ENCODE measurements at places on chromosomes 2 and 18. TPM values are rescaled to one million over a fixed set of nuclear protein-coding genes. Genes with fewer than 3 reads are reported as not detected.

GRCh38 chr2:220442012-220442411, 814.6 kb downstream of the SLC4A3 start:
- H3K27ac ChIP-seq, result no peak overlapping the region
- DNase-seq, result no peak
- no peak overlapping the region for H3K4me3 ChIP-seq
- H3K36me3 ChIP-seq, result no peaks in the 10 kb centered on the region
- no peaks in the 10 kb centered on the region for H3K27me3 ChIP-seq

GRCh38 chr18:74498712-74499627, 2.8 kb downstream of the CNDP2 start:
- H3K4me1 ChIP-seq, result peaks cover 51% of the 10 kb centered on the region
- peak; percentile 91 for DNase-seq
- H3K27ac ChIP-seq, result peak overlapping the region; percentile 99
- H3K36me3 ChIP-seq, result peaks cover 50% of the 10 kb centered on the region
- H3K4me3 ChIP-seq, result peak overlapping the region; percentile 85
- no peaks in the 10 kb centered on the region for H3K27me3 ChIP-seq

GRCh38 chr2:239758279-239758877, 266.8 kb downstream of the NDUFA10 start:
- no peak overlapping the region for H3K4me3 ChIP-seq
- H3K27ac ChIP-seq, result no peak overlapping the region
- peaks cover 9% of the 10 kb centered on the region for H3K4me1 ChIP-seq
- H3K27me3 ChIP-seq, result no peaks in the 10 kb centered on the region
- no peak for DNase-seq

DNA sequence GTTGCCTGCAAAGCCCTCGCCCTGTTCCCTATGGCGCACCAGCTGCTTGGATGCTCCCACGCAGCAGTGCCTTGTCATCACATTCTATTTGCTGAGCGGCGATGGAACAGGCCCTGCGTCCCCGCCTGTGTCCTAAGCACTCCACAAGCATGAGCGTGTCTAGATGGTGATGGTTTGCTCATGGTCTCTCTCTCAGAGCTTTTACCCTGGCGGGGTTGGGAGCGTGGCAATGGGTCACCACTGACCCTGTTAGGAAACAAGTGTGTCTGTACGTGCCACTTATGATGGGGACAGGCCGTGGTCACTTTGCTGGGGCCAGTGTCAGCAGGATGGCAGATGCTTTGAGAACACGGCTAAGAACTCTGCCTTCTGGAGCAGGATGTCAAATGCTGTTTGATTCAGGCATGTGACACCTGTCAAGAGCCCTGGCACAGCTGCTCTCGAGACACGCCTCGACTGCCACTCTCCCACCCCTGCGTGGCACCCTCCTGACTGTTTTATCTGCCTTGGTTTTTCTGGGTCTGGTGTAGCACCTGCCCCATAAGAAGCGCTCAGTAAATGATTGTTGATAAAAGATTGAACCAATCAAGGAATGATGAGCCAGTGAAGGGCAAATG, 44.2 kb downstream of the RRM2 start:
- no peak overlapping the region for H3K27ac ChIP-seq
- H3K4me1 ChIP-seq, result peaks cover 3% of the 10 kb centered on the region
- H3K36me3 ChIP-seq, result peaks cover 3% of the 10 kb centered on the region

DNA sequence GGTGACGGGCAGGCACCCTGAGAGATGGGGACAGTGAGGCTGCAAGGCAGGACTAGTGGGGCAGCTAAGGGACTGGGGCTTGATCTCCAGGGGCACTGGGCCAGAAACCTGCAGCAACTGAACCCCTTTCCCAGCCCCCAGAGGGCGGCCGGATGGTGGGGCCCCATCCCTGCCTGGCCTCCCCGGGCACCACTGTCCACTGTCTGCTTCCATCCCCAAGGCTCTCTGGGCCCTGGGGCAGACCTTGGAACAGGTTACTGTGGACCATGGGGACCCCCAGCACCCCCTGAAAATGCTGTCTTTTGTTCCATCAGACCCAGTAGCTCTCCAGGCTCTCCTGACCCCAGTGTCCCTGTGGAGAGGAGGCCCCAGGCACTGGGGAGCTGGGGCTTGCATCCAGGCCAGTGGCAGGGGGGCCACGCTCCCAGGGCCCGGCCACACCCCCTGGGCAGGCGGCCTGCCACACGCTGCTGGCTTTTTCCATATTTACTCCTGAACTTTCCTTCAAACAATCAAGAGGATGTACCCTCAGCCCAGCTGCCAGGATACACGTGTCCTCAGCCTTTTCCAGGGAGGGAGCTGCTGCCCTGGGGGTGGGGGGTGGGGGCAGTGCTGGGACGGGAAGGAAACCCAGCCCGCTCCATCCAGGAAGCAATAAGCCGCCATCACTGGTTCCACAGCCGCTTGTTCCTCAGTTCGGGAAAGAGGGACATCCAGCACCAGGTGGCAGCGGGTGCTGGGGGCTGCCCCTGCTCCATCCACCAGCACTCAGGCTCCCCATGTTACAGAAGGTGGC, 102.3 kb upstream of the ODC1 start:
- H3K36me3 ChIP-seq, result no peaks in the 10 kb centered on the region
- H3K27me3 ChIP-seq, result peaks cover 30% of the 10 kb centered on the region
- H3K27ac ChIP-seq, result no peak overlapping the region
- no peak for DNase-seq
- no peak overlapping the region for H3K4me3 ChIP-seq

The ASB18 gene
- not detected for total RNA-seq

The VAMP8 gene
- total RNA-seq, result 84.5 TPM

The PROM2 gene
- 0.47 TPM for total RNA-seq

Measured in activated CD8-positive, alpha-beta T cell treated with anti-CD3 and anti-CD28 coated beads for 36 hours (primary cell).